Thoracic aorta (tissue), 2 donors: ENCODE measurements at places on chromosomes 5 and 9. TPM values are rescaled to one million over a fixed set of nuclear protein-coding genes. Genes with fewer than 3 reads are reported as not detected.
A peak's percentile ranks its signal among the peaks of the same experiment; 100 is the strongest.

FAM151B gene
- 7.4 TPM for total RNA-seq

CCDC171 gene
- total RNA-seq, result 6.4 TPM

EIF4E1B gene
- total RNA-seq, result not detected

PTGER4 gene
- 13.8 TPM for total RNA-seq

ABITRAM gene
- total RNA-seq, result 4.6 TPM

GRCh38 chr5:153099328-153099727 is 391.1 kb upstream of the GRIA1 start:
- no peak for DNase-seq

- no peak for DNase-seq
Measured at GRCh38 chr5:83570916-83571315, 99.4 kb downstream of the VCAN start.

DNA sequence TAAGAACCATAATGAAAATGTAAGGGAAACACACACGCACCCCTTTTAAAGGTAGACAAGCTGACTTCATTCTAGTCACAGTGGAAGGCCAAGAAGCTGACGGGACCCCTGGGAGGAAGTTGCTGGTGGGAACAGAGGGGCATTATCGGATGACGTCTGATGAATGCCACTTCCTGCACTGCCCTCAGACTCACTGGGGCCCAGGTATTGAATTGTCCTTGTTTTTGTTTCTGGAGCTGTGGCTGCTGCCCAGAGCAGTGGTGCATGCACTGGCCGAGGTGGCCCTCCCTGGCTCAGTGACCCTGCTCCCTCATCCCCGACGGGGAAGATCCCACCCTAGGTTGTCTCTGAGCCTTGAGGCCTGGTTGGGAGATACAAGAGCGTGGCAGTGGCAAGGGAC is 15.3 kb upstream of the RPL26L1 start:
- no peak for DNase-seq

- DNase-seq, result peak; percentile 61
Measured at GRCh38 chr9:19184144-19184917, 46.2 kb upstream of the DENND4C start.

DNA sequence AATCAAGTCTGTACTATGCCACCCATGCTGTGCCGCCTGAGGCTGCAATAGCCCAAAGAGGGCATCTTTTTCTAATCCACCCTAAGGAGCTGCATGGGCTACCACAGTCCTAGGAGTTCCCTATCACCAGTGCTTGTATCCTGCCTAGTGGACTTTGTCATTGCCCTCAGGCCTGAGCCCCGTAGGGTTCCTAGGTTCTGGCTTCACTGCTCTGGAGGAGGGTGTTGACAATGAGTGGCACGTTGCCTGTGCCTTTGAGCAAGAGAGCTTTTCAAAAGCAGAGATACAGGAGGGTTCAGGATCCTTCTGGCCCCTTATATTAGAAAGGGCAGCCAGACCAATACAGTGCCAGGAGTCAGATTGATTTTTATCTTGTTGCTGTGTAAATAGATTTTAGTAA is 93.0 kb downstream of the PRDM6 start:
- no peak for DNase-seq

GRCh38 chr9:119675951-119676350 is 306.7 kb upstream of the BRINP1 start:
- DNase-seq, result no peak

DNA sequence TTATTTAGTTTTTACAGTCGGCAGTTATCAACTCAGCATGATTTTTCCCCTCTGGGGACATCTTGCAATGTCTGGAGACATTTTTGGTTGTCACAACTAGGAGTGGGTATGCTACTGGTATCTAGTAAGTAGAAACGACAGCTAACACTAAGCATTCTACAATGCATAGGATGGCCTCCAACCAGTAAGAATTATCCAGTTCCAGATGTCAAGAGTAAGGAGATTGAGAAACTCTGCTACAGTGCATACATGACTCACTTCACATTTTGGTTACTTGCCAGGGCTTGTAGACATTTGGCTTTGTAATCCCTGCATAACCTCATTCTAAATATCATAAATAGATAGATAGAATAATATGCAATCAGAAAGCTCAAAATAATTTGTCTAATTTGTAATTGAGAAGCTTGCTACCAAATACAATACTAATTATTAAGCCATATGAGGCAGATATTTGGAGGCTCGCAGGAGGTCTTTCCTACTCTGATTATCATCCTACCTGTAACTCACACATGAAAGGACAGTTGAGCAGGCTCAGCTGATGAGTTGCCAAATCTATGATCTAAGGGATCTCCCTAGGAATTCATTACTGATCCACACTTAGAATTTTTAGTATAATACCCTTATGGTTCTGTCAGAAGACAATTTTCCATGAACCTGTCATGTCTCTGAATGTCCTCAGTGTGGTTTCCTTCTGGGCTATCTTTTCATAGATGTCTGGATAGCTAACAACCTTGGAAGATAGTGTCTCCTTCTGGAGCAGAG is 346.9 kb upstream of the TLE4 start:
- DNase-seq, result no peak

GRCh38 chr9:29556746-29557145 is 1983.5 kb upstream of the C9orf72 start:
- DNase-seq, result no peak
